Activated T-cell treated with anti-CD3 and anti-CD28 coated beads for 4 hours (primary cell): ENCODE measurements at places on chromosomes 6 and 20.

GRCh38 chr20:34578025-34578424, 19.5 kb downstream of the MAP1LC3A start:
- DNase-seq, result no peak

DNA sequence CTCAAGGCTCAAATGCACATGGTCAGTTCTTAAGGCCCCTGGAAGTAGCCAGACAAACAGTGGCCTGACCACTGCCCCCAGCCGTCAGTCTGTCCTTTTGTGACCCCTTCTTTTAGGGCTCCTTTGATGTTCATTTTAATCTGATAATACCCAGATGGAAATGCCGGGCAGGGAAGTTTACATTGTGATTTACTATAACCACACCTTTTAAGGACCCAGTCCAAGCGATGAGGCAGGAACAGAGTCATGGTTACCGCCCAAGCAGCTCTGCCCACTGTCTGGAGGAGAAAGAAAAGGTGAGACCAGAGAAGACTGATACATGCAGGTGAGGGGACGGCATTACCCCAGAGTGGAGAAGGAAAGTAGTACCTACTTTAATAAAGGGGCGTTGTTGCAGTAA, 110.6 kb downstream of the PLEKHG1 start:
- no peak for DNase-seq

DNA sequence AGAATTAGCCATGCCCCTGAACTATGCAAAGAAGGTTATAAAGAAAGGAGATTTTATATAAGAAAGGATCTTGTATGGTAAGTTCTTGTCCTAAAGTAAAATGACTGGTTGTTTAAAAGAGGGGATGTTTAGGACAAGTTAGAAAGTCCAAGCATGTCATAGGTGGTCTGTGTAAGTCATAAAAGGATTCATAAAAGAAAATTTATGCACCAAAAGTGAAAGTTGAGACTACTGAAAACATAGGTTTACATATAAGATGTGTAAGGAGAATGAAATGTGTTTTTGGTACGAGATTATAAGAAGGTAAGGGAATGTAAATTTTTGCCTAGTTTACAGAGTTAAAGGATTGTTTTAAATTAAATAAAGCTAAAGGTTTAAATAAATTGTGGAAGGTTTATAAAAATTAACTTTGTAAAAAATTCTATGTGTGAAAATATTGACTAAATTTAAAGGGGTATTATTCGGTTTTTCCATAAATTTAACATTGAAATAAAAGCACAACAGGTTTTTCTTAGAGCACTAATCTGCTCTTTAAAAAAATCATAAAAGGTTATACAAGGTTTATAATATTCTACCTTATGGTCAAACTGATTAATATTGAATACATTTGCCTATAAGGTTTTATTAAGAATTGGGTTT, 93.6 kb upstream of the UST start:
- no peak for DNase-seq

DNA sequence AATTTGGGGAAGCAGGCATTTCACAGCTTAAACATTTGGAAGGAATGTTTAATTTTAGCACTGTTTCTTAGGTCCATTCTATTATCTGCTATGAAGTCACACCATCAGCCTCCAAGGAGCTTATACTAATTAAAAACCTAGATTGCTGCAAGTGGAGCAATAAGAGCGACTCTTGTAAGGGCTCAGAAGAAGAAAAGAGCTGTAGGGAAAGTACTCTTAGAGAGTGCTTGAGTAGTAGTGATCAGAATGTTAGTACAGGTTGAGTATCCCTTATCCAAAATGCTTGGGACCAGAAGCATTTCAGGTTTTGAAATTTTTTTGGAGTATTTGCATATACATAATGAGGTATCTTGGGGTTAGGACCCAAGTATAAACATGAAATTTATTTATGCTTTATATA, 285.3 kb downstream of the UBE3D start:
- no peak for DNase-seq

DNA sequence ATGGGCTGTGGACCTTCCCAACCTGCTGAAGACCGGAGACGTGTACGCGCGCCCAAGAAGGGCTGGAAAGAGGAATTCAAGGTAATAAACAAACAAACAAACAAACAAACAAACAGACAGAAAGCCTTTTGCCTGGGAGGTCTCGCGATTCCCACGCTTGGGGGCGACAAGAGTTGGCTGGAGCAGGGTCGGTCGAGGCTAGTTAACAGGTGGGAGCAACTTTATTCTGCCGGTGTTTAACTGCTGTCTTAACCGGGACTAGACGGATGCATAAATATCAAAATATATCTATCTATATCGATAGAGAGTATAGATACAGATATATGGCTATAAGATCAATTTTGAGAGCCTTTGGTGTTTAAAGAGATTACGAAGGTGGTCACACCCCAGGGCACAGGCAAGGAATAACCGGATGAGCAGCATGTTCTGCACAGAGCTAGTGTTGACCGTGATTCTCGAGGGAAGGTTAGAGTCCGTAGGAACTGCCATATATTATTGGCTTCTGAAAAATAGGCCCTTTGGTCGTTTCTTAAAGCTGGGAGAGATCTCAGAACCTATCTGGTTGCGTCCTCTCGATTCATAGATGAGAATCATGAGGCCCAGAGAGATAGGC, 514 bp downstream of the STMND1 start:
- DNase-seq, result no peak

DNA sequence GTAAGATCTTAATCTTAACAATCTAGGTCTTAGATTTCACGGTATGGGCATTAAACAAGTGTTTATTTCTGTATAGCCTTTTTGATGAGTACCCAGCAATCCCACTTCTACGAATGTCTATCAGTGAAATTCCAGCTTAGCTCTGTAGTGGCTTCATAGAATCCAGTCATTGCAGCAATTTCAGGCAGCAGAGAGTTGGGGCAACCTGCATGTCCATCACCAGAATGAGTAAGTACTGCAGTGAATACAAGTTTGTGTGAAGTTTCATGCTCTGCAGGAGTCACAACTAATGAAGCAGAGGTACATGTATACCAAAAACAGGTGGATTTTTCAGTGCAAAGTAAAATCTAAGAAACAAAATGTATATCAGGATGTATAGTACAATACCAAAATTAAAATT, 151.7 kb downstream of the OR2B2 start:
- DNase-seq, result no peak

- no peak for DNase-seq
These were observed 177.6 kb downstream of the AIG1 start for GRCh38 chr6:143238306-143238705.

GRCh38 chr6:105611606-105612005, 208.7 kb upstream of the PREP start:
- DNase-seq, result no peak

DNA sequence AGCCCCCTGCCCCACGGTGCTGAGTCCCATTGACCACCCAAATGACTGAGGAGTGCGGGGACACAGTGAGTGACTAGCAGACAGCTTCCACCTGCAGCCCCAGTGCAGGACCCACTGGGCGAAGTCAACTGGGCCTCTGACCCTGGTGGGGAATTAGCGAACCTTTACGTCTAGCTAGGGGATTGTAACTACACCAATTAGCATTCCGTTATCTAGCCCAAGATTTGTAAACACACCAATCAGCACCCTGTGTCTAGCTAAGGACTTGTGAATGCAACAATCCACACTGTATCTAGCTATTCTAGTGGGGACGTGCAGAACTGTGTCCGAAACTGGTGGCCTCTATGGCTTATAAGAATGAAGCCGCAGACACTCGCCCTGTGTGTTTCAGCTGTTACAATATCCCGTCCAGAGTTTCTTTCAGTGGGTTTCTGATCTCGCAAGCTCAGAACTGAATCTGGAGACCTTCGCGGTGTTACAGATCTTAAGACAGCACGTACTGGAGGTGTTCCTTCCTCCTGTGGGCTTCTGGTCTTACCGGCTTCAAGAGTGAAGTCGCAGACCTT, 21.1 kb upstream of the GMPR start:
- DNase-seq, result no peak

DNA sequence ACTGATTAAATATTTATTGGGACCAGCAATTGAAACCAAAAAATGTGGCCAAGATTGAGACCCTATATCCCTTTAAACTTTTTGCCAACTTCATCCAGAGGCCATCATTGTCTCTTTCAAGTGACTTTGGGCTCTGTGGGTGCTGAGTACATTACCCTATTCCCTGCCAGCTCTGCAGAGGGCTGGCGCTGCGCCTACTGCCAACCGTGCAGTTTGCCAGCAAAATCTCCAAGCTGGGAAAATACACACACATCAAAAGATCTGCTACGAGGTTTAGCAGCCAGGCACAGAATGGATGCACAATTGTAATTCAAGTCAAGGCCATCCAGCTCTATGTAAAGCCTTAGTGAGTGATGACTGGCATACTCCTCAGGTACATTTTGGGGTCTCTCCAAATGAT, 125.0 kb downstream of the CBLN4 start:
- DNase-seq, result no peak

DNA sequence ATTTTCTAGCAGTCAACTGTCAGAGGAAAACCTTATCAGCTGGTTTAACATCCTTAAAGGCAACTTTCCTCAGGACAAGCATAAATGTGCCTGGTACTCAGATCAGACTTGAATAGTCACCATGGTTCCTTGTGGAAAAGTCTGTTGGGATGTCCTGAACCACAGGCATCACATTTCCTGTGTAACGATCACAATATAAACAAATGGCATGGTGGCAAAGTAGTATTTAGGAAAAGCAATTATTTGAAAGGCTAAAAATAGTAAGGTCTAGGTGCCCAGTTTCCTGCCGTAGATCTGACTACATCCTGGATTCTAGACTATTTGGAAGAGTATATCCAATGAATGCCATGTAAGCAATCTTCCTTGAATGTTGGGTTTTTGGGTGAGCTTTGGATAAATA, 271.9 kb upstream of the AGPAT4 start:
- no peak for DNase-seq

GRCh38 chr20:48262955-48263354, 477.7 kb upstream of the SULF2 start:
- DNase-seq, result no peak

GRCh38 chr6:593139-593906, 63.6 kb downstream of the HUS1B start:
- DNase-seq, result peak; percentile 66

- no peak for DNase-seq
These were observed 18.6 kb upstream of the SPO11 start for GRCh38 chr20:57310821-57311514.

- no peak for DNase-seq
These were observed 32.9 kb downstream of the MMUT start for GRCh38 chr6:49430187-49430586.

GRCh38 chr20:7232796-7233195, 465.3 kb downstream of the BMP2 start:
- no peak for DNase-seq

GRCh38 chr20:48779435-48779834, 48.4 kb downstream of the PREX1 start:
- no peak for DNase-seq

- no peak for DNase-seq
These were observed 26.6 kb downstream of the ZC3H12D start for GRCh38 chr6:149458196-149458595.

GRCh38 chr20:63711085-63711645, 3.3 kb downstream of the ZGPAT start:
- DNase-seq, result no peak

DNA sequence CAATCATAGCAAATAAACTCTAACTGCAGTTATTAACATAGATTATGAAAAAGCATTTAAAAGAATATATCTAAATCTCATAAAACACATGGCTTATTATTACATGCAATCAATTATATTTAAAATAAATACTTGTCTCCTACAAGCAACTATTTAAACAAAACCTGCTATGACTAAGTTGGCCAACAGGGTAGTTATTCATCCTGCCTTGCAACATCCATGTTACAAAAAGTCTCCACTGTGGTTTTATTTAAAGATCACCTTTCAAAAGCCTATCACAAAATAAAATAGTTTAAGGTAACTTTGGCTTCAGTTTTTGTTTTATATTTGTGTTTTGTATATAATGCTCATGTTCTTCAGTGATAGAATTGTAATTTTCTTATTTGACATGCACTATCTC, 1127.0 kb upstream of the MAP3K7 start:
- no peak for DNase-seq

DNA sequence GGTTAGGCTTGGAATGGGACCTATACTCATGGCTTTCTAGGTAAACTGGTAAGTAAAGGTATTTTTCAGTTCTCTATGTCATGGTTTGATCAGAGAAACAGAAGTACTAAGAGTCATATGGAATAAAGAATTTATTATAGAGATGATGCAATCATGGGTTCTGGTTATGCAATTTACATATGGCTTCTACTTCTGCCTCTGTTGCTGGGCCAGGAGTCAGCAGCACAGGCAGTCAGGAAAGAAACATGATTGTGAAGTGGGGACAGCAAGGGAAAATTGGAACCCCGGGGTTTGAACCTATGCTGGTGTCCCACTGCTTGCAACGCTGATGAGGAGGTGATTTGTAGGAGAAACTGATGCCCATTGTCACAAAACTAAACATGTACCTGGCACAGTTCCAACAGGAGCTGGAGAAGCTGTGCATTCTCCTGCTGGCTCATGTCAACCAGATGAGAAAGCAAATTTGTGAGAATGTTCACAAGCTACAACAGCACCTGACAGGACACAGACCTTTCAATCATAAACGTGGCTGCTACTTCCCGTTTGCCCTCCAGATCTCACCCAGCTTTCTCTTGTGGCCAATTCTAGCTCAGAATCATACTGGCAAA, 887.1 kb downstream of the TFAP2A start:
- no peak for DNase-seq

DNA sequence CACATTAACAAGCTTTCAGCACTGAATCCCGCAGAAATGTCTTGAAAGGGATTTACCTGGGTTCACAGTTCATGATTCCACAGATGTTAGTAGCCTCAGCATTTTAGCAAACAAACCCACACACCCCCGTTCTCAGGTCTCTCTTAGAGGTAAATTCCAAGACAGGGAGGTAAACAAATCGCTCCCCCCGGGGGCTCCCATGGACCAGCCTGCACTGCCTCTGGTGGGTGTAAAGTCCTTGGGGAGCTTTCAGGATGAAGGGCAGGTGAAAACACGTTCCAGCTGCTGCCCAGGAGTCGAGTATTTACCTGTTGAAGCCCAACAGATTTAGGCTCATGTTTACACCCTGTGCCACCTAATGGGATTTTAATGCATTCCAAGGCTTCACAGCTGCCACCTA, 187.0 kb upstream of the FOXQ1 start:
- no peak for DNase-seq

GRCh38 chr6:40020166-40020565, 85.9 kb upstream of the MOCS1 start:
- no peak for DNase-seq

DNA sequence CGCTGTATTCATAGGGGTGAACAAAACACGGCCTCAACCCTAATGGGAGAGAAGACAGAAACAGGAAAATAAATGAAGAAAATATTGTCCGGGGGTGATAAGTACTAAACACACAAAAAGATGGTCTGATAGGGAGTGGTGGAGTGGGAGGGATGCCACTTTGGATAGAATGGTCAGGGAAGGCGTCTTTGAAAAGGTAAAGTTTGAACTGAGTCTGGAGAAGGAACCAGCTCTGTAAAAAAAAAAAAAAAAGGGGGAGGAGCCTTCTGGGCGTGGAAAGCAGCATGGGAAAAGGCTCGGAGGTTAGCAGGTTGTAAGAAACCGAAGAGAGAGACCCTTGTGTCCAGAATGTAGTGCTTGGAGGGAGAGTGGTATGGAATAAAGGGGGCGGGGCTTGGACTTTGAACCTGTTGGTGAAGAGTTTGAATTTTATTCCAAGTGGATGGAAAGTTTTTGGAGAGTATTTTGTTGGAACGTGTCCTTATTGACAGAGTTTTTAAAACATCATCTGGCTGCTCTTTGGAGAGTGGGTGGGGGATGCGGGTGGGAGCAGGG, 1.8 kb downstream of the CHMP4B start:
- no peak for DNase-seq
